ENCODE measurements at places on chromosomes 2 and 18.

- DNase-seq = no peak
Observed at GRCh38 chr2:152171718-152172117, 3.8 kb downstream of the STAM2 start.

DNA sequence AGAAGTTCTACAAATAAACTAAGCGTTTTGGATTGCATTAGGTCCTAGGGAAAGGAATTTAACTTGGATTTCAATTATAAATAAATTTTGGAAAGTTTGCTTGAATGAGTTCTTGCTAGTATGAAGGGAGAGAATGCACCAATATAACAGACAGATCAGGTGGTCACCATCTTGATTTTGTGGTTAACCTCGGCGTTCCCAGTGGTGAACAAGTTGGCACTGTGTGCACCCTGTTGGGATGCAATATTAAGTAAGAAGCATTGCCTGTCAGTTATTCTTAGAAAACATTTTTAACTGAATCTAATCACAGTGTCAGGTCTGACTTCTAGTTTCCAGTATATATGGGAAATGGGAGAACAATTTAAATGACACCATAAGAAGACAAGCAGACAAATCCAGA, 673.4 kb downstream of the SLC4A3 start:
- DNase-seq = no peak

DNA sequence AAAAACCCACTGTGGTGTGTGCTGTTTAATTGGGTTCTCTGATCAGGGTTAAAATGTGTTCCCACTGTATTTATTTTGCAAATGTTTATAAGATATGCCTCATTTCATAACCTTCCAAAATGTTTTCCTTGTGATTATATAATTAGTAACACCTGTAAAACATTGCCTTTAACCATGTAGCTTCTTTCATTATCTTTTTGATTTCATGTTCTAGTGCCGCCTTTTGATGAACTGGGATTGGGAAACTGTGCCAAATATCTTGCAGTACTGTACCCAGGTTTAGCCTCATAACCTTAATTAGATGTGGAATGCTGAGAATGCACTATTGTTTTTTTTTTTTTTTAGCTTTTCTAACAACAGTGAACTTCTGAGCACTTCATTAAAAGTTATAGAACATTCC, 96.9 kb downstream of the TANC1 start:
- DNase-seq = no peak

- DNase-seq = no peak
Observed at GRCh38 chr18:26091047-26091630, 726 bp upstream of the SS18 start.

DNA sequence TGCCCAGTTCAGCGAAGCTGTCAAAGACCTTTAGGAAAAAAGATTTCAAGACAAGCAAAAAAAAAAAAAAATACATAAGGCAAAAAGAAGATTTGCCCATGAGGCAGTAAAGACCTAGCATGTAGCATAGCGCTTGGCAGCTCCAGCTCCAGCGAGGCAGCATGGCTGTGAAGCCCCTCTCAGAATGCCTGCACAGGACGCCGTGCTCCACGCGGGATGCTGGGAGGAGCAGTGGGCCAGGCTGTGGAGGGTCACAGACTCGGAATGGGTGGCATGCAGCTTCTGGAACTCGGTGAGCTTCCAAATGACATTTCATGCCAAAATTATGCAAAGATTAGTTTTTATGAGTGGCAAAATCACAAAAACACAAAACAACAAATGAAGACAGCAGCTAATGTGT, 267.3 kb downstream of the ZNF516 start:
- no peak for DNase-seq

GRCh38 chr2:217489145-217489960, 513.4 kb downstream of the TNS1 start:
- DNase-seq = no peak

GRCh38 chr2:196944570-196944969, 18.1 kb upstream of the PGAP1 start:
- no peak for DNase-seq

GRCh38 chr2:230991598-230991997, 4.3 kb upstream of the SPATA3 start:
- DNase-seq = no peak

- no peak for DNase-seq
Observed at GRCh38 chr18:27762054-27762453, 414.9 kb downstream of the CDH2 start.

DNA sequence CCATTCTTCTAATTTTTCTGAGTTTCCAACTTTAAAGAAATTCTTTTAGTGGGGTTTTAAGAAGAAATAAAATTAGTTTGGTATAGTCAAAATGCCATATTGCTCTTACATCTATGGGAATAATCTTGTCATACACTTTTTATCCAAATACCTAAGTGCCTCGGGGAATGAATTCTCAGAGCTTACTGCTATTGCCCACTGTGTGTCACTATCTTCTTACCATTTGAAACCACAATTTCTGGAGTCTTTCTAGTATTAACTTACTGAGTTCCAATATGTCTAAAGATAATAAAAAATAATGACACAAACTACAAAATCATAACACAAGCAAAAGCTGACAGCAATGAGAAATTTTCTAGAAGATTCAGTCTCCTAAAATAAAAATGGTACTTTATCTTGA, 23.7 kb upstream of the DNAH6 start:
- DNase-seq = no peak

DNA sequence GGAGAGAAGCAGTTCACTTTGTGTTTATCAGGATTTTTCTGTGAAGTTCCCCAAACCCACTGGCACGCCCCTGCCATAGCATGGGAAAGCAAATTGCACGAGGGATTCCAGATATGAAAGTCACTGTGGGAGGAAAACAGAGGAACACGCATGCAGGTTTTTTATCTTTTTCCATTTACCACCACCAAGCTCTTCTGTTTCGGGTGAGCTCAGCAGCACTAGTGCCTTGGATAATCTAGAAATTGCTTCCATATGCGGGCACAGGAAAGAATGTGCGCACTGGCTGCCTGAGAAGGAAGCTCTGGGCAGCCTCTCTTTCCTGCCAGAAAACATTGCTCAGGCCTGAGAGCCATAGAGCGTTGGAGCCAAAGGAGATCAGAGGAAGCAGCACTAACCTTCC, 65.9 kb upstream of the WIPF1 start:
- no peak for DNase-seq

GRCh38 chr2:43481927-43482542, 113.8 kb downstream of the THADA start:
- no peak for DNase-seq

- no peak for DNase-seq
Observed at GRCh38 chr2:128805237-128805636, 486.6 kb upstream of the HS6ST1 start.

- DNase-seq = no peak
Observed at GRCh38 chr2:219430633-219431615, 3.7 kb upstream of the SPEG start.

GRCh38 chr2:156445296-156446220, 9.4 kb downstream of the GPD2 start:
- no peak for DNase-seq

- DNase-seq = no peak
Observed at GRCh38 chr2:133568598-133568997, 335 bp upstream of the NCKAP5 start.

DNA sequence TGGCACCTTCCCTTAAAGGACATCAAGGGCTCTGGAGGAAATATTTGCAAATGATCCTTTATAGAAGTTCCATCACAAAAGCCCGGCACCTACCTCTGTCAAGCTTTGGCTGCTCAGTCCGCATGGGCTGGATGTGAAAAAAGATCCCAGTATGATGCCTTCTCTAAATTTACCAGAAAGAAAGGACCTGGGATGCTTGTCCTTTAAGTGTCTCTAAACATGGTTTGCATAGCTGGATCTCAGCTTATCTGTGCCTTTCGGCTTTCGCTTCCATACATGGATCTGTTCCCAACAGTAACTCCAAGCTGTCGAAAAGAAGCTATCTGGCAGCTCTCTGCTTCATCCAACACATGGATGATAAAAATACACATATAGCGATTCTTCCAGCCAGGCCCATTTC, 60.4 kb upstream of the SLC8A1 start:
- no peak for DNase-seq

DNA sequence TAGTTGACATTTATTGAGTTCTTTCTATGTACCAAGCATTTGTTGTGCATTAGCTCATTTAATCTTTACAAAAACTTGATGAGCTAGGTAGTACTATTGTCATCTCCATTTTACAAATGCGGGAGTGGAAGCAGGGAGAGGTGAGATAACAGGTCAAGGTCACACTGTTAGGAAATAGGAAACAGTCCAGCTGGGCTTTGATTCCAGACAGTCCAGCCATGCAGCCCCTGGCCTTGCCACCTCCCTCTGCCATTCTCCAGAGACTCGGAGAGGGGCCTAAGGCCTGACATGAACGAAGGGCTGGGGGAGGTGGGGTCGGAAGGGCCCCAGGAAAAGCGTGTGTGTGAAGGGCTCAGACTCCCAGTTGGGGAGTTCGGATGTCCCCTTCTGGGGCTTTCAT, 55.6 kb downstream of the ODC1 start:
- no peak for DNase-seq

- DNase-seq = no peak
Observed at GRCh38 chr2:13662055-13662454, 945.3 kb downstream of the TRIB2 start.

DNA sequence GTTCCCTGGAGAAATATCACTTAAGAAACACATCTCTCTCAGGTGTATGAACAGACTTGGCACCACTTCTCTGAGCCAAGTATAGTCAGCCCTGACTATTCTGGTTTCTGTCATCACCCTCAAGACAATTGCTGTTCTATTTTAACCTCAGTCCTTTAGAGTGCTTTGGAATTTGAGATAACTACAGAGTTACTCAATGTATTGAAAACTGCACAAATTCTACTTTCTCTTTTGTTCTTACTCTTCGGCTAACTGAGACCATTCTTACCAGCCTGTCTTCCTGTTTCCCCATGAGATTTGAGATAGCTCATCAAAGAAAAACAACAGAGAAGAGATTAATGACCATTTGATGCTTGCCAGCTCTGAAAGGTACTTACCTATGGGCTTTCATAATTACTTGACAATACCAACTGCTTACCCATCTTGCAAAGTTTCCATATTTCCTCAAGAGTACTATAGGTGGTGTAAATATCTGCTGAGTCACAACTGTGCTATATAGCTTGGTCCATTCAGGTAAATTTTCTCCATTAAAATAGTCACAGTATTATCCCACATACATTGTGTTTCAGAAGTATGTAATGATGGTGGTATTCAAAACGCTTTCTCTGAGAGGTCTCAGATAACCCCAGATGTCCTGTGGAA, 467.5 kb upstream of the CHST9 start:
- no peak for DNase-seq

DNA sequence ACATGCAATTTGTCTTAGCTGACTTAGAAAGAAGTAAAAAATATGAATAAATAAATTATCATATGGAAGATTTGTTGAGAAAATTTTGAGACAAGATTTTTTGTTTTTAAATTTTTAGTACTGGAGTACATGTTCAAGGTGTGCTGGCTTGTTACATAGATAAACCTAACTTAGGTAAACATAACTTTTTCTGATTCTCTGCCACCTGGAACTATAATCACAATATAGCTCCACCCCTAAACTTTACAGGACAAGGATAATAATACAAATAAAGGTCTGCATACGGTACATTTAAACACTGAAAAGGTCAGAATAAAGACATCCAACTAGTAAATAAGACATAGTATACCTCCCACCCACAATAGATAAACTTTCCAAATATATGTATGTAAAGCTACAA, 330.5 kb downstream of the LRRTM4 start:
- DNase-seq = no peak

DNA sequence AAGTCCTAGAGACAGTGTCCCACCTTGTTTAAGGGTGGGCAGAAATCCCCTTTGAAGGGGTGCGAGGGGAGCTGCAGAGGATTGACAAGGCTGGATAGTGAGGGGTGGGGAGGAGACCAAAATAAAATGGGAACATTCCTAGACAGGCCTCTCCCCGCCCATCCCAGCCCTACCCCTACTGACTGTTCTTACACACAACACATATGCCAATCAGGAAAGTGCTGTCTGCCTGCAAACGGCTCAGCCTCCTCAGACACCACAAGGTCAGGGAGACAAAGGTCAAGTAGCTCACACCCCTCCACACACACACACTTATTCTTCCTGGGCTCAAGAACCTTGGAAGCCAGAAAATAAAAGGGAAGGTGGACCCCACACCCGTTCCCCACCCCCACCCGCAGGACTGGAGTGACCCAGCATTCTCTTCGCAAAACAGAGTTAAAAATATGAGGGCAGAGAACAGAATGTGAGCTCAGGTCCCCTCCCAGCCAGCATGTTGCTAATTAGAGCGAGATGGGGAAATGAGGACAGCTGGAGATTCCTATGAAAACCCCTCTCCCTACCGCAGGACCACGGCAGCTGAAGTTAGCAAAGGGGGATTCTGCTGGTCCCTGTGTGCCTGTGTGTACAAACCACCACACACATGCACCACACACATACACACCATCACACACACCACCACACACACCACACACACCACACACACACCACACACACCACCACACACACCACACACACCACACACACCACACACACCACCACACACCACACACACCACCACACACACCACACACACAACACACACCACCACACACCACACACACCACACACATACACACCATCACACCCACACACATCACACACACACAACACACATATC, 197.8 kb downstream of the TNS1 start:
- peak; percentile 22 for DNase-seq

- DNase-seq = no peak
Observed at GRCh38 chr2:66573416-66573815, 138.5 kb downstream of the MEIS1 start.

DNA sequence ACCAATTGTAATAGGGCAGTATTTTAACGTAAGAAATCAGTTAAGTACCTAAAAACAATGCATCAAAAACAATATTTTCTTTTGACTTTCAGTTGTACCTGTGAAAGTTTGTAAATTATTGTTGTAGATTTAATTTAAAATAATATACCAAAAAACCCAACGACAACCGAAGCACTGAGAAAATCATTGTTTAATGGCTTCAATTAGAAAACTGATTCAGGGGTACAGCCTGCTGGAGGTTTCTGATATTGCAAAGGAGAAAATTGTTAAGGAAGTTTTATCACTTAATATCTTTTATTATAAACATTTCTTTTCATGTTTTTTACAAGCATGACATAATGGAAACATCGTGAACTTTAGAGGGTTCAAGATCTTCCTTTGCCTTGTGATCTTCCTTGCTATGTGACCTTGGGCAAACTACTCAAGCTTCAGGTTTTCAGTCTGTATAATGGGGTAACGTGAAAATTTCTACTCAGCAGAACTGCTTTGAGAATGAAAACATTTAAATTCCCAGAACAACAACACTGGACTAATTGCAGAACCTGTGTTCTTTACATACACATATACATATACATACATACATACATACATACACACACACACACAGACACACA, 76.3 kb upstream of the GLS start:
- peak; percentile 23 for DNase-seq
